Cardiac fibroblast (primary cell): ENCODE measurements at places on chromosomes 6 and 20.

DNA sequence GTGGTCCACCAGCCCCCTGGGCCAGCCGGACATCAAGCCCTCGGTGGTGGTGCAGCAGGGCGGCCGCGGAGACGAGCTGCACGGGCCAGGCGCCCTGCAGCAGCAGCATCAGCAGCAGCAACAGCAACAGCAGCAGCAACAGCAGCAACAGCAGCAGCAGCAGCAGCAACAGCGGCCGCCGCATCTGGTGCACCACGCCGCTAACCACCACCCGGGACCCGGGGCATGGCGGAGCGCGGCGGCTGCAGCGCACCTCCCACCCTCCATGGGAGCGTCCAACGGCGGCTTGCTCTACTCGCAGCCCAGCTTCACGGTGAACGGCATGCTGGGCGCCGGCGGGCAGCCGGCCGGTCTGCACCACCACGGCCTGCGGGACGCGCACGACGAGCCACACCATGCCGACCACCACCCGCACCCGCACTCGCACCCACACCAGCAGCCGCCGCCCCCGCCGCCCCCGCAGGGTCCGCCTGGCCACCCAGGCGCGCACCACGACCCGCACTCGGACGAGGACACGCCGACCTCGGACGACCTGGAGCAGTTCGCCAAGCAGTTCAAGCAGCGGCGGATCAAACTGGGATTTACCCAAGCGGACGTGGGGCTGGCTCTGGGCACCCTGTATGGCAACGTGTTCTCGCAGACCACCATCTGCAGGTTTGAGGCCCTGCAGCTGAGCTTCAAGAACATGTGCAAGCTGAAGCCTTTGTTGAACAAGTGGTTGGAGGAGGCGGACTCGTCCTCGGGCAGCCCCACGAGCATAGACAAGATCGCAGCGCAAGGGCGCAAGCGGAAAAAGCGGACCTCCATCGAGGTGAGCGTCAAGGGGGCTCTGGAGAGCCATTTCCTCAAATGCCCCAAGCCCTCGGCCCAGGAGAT is 1.0 kb downstream of the POU3F2 start:
- no peak for DNase-seq

DNA sequence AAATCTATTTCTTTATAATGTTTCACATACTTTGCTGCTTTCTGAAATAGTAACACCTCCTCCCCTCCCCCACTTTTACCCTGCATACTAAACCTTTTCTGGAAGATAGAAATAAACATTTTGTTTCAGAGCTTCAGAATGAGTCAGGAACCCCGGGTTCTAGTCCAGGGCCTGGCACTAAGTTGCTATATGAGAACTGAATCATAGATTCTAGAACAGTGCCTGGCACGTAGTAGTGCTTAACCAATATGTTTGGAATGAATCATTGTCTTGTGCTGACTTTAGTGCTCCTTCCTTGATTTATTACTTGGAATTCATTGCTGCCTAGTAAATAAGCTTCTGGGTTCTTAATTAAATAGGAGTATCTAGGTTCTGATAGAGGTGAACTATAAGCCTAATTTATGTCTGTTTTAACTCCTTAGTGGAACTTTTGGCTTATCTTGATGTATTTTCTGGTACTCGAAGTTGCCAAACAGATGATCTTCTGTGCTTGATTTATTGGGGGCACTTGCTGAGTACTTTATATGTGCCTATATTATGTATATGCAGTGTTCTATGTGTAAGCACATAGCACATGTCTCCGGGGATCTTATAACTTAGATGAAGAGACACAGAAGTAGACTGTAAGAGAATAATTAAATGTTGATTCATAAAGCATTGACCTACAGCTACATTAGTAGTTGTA is 18.6 kb downstream of the TAB2 start:
- peak; percentile 50 for DNase-seq

DNA sequence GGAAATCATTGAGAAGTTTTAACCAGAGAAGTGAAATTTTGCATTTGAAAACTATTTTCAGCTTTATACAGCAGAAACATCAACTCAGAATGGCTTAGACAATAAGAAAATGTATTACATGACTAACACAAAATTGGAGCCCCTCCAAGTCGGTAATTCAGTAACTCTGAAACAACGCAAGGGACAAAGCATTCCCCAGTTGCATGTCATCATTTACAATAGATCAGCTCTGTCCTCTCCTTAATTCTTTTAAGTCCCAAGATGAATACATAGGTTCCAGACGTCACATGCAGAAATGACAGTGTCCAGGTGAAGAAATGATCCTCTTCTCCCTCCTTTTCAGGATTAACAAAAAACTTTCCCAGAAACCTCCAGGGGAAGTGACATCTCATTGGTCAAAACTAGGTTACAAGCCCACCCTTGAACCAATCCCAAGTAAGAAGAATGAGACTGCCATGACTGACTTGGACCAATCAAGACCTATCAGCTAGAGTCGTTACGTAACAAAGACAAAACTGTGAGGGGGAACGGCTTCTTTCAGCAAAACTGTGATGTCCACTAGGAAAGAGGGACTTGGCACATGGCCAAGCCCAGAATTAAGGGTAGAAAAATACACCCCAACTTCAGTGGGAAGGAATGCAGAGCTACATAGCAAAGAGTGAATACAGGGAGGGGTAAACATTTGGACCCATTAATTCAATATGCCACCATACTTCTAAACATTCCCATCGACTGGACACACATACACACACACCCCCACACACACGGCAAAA is 149.8 kb upstream of the PRND start:
- DNase-seq, result peak; percentile 49

- DNase-seq, result no peak
Measured at GRCh38 chr6:1597121-1597744, 12.5 kb upstream of the FOXC1 start.

DNA sequence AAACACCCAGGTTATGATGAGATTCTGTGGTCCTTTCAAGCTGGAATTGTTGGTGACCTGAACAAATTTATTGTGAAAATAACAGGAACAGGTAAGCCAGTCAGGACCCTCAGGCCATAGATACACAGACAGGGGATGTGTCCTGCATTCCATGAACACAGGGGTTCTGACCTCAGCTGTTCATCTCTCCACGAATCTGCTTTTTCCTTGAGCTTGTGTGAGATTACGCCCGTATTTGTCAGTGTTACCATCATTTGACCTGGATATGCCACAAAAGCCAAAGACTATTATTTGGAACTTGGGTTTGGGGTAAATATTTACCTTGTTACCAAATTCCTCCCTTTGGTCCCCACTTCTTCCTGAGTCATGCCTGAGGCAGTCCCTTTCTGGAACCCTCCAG is 288.9 kb downstream of the PREX1 start:
- no peak for DNase-seq

GRCh38 chr20:23086056-23086566 is at the start of gene CD93:
Gene CD93, minus strand, starts transcription at chr20:23086324. Its CDS starts 132 bp downstream, at chr20:23086192.
- DNase-seq, result peak; percentile 61

- DNase-seq, result no peak
Measured at GRCh38 chr20:43947316-43947710, 32.7 kb downstream of the TOX2 start.

DNA sequence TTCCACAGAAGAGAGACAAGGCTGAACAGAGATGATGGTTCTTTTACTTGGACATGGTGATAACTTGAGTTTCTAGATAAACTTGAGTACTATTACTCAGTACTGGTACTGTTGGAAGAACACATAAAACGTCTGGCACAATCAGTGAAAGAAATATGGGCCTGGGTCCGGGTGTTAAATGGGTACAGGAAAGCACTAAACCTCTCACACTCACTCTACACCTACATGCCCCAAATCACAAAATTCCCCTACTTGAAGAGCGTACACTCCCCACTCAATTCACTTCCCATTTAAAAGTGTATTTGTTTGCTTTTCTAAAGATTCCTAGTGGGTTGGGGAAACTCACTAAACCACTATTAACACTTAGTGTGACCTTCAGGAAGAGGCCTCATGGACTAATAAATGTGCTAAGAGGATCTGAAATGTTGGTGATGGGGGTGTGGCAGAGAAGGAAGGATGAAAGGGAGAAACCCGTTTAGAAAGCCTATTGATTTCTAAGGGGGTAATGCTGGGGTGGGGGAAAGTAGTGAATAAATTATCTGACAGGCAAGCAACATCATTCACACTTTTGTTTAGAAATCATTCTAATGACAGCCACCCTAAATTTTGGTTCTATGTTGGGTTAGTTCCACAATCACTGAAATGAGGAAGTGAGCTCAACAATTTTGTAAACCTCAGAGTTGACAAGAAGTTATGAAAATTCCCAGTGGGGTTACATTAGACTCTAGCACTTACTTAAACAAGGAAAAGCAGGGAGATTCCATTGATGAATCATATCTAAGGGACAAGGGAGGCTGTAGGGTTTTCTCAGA is 222.6 kb upstream of the MARCKS start:
- DNase-seq, result peak; percentile 84

DNA sequence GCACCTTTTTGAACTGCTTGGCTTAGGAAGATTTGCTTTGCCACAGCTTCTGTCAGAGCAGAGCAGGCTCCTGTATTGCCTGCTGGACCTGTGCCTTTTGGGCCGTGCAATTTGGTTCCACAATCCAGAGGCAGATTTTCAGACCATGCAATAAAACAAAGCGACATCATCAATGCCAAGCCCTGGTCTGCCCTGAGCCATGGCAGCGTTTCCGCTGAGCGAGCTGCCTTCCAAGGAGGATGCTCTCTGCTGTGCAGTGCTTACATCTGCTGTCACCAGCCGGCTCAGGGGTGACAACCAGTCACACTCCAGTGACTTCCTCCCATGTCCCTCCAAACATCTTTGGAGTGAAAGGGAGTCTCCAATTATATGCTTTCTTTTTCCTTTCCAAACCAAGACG is 282.2 kb downstream of the CDH26 start:
- DNase-seq, result no peak

GRCh38 chr6:103538381-103538780 is 1321.3 kb downstream of the HACE1 start:
- no peak for DNase-seq

GRCh38 chr20:63942250-63942951 is 13.8 kb downstream of the UCKL1 start:
- peak; percentile 27 for DNase-seq

GRCh38 chr6:20891161-20891560 is 356.9 kb downstream of the CDKAL1 start:
- no peak for DNase-seq

GRCh38 chr6:113457198-113457597 is 399.9 kb upstream of the MARCKS start:
- DNase-seq, result peak; percentile 94

GRCh38 chr6:14113976-14114375 is 3.6 kb upstream of the CD83 start:
- no peak for DNase-seq

GRCh38 chr20:36606158-36607066 is 833 bp downstream of the RAB5IF start:
- DNase-seq, result peak; percentile 60

DNA sequence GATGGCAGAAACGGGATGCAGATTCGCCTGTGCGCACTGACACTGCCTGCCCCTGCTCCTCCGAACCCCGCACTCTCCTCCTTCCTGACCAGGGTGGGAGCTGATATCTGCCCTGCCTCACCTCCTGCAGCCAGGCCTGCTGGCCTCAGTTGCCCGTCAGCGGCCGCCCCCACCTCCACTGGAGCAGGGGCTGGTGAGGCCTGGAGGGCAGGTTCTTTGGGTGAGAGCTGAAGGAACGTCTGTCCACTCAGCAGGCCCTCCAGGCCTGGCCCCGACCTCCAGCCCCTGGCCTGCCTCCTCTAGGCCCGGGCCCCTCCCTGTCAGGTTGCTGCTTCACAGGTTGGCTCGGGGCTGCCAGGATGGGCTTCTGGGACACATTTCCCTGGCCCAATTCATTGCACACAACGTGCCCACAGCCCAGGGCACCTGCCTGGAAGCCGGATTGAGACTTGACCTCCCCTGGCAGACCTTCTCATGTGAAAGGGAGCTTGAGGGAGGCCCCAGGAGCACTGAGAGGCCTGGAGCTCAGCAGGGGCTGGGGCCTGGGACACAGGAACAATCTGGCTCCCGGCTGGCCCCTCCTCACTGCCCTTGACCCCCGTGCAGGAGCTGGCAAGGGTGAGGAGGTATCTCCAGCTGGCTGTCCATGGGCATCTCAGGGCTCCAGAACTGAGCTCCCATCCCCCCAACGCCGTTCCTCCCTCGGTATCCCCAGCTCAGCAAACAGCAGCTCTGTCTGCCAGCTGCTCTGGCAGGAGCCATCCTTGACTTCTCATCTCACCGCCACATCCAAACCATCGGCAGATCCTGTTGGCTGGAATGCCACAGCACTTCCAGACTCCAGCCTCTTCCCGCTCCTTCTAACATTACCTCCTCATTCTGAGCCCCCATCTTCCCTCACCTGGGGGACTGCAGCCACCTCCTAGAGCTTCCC is 39.5 kb downstream of the SPDEF start:
- no peak for DNase-seq

DNA sequence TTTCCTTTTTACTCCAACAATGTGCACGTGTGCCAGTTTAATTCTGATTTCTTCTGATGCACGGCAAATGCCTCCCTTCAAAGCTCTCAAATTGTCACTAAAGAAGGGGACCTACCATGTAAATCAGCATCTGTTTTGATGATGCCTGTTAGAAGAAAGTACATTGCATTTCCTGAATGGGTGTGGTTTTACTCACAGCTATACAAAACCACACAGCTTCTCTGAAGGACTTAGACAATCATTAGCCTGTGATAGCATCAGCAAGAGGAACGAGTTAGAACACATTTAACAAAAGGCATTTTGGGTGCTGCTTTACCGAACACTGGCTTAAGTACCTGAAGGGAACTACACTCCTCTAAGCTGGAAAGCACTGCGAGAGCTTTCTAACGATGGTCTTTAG is 109.4 kb downstream of the ATXN1 start:
- DNase-seq, result no peak

- DNase-seq, result no peak
Measured at GRCh38 chr20:63314015-63314471, 21.1 kb downstream of the COL20A1 start.

DNA sequence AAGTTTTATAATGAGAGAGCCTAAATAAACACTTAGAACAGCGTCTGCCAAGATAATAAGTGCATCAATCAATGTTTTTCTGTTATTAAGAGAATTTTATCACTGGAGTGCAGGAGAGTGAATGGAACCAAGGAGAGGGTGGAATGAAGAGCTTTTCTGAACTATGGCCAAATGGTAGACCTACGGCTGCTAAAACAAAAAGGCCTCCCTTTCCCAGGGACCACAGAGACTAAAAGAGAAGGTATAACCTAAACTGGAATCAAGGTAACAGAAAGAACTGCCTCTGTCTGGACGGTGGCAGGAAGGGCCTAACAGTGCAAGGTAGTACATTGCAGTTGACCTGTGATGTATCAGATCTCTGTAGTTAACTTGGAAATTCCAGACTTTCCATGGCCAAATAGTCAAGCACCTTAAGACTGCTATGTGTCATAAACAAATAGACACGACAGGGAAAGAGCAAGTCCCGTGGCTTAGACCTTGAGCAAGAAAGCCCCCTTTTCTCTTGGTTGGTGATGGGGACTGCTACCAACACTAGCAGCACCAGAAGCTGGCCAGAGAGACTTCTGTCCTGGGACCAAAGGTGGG is 5.5 kb downstream of the CNKSR3 start:
- DNase-seq, result no peak

DNA sequence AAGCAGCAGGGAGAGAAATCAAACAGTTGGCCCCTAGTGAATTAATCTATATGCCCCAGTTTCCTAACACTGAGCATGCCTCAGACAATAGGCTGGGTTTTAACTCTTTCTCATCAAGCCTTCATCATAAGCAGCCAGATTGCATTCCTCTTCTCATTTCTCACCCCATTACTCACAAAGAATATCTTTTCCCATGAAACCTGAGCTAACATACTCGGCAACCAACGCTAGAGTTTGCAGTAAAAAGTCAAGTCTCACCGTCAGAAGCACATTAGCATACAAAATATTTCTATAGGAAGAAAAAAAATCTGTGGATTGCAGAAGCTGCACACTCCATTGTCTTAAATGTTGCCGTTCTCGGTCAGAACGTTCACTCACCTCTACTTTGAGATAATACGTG is 429.9 kb upstream of the ARID1B start:
- no peak for DNase-seq

GRCh38 chr6:22878706-22879105 is 309.3 kb downstream of the HDGFL1 start:
- DNase-seq, result no peak
